ENCODE measurements at places on chromosomes 2 and 18.

DNA sequence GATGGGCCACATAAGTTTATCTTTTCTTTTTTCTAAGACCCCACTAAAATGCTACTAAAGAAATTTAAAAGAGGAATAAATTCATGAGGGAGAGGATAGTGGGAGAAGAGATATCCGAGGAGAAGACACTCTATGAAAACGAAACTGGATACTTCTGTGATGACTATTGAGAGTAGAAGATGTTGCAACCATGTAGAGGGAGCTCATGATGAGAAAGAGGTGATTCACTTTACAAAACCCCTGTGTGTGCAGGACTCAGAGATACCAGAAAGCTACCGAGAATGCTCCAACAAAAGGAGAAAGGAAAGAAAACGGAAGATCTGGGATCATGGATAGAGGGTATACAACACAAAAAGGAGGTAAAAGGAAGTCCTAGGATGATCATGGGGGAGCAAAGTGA, 34.9 kb downstream of the SLC38A11 start:
- H3K36me3 ChIP-seq, result no peaks in the 10 kb centered on the region
- H3K4me1 ChIP-seq, result peaks cover 22% of the 10 kb centered on the region

- H3K4me1 ChIP-seq, result no peaks in the 10 kb centered on the region
- H3K36me3 ChIP-seq, result no peaks in the 10 kb centered on the region
- no peak for DNase-seq
- H3K4me3 ChIP-seq, result no peak overlapping the region
These were observed 133.6 kb downstream of the KCNE4 start for GRCh38 chr2:223185638-223186037.

GRCh38 chr2:233692648-233693047, at the start of gene UGT1A6:
TSS of gene UGT1A6 (plus strand) at chr2:233692890. CDS start at chr2:233693005, 115 bp downstream.
- H3K36me3 ChIP-seq, result no peaks in the 10 kb centered on the region
- H3K4me1 ChIP-seq, result no peaks in the 10 kb centered on the region
- DNase-seq, result no peak
- no peak within 1 kb of the TSS for H3K4me3 ChIP-seq
- peak within 1 kb of the TSS; percentile 63 for H3K27ac ChIP-seq

DNA sequence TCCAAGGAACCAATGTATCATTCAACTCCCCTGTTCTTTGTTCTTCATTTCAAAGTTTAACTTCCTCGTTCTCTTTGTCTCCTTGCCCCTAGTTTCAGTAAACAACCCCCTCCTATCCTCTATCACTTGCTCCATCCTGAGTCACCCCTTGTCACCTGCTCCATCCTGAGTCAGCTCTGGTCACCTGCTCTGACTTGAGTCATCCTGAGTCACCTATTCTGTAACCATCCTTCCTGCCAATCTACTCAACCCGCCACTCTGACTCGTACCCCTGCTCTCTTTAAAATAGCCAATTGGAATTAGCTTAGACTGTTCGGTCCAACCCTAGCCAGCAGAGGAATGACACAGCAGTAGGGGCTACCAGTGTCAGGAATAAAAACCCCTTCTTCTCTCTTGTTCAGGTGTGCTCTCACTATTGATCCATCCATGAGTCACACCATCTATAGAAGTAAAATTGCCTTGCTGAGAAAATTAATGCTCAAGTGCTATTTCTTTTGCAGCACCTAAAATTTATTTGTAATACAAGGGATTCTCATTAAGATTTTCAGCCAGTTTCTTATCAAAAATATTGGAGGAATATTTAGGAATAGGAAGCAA, 326.8 kb downstream of the AKAIN1 start:
- peaks cover 25% of the 10 kb centered on the region for H3K36me3 ChIP-seq
- DNase-seq, result no peak
- no peaks in the 10 kb centered on the region for H3K27me3 ChIP-seq
- peaks cover 25% of the 10 kb centered on the region for H3K4me1 ChIP-seq
- no peak overlapping the region for H3K4me3 ChIP-seq

DNA sequence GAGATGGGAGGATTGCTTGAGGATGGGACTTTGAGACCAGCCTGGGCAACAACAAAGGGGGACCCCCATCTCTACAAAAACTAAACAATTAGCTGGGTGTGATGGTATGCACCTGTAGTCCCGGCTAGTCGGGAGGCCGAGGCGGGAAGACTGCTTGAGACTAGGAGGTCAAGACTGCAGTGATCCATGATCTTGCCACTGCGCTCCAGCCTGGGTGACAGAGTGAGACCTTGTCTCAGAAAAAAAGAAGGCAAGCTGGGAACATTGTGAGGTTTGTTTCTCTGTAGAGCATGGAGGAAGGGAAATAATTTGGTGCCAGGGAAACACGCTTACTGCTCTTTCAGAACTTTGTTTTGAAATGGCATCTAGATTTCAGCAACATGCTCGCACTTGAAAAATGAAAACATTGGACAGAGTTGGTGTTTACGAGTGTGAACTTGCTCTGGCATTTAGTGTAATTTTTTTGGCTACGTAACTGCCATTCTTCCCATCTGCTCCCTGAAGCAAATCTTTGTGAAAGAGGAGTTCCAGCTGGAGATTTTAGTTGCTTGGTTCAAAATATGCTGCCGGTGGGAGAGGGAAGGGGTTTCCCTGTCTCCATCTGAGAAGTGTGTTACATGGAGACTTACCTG, 125.6 kb upstream of the DLX2 start:
- no peak overlapping the region for H3K4me3 ChIP-seq
- peaks cover 6% of the 10 kb centered on the region for H3K4me1 ChIP-seq
- peaks cover 3% of the 10 kb centered on the region for H3K27me3 ChIP-seq
- no peak overlapping the region for H3K27ac ChIP-seq
- DNase-seq, result no peak

DNA sequence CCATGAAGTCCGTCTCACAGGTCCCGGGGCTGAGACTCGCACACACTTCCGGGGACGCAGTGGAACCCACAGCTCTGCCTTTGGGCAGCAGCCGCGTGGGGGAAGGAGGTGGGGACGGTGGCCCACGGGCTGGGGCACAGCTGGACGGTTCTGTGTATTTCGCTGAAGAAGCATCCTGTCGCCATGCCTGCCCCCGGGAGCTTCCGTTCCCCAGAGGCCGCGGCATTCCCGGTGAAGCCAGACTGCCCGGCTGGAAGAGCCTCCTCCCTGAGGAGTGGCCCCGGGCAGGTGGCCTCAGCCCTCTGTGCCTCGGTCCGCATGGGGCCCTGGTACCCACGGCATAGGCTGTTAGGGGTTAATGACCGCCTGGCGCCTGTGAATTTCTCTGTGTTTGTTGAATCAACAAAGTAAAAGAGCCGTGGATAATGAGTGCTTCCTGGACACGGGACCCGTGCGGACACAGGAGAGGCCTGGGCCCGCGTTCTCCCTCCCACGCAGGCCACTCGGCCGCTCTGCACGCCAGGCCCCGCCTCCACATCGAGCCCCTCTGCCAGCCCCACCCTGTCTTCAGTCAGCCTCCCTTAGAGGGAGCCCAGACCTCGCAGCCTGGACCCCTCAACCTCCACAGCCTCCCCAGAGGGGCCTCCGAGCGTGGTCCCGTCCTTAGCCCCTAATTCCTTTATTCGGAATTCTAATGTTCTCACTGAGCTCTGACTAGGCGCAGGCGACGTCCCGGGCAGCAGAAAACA, 51.0 kb downstream of the KCNG2 start:
- no peak for DNase-seq
- peaks cover 10% of the 10 kb centered on the region for H3K27me3 ChIP-seq
- H3K4me1 ChIP-seq, result no peaks in the 10 kb centered on the region
- H3K36me3 ChIP-seq, result no peaks in the 10 kb centered on the region
- no peak overlapping the region for H3K4me3 ChIP-seq
- H3K27ac ChIP-seq, result no peak overlapping the region

All from neural crest cell (in vitro differentiated cells).